ENCODE measurements at places on chromosomes 5 and 9.

GRCh38 chr5:15026944-15027343 is 155.4 kb upstream of the ANKH start:
- DNase-seq: no peak

GRCh38 chr9:71796100-71796767 is 27.9 kb upstream of the CEMIP2 start:
- no peak for DNase-seq

GRCh38 chr9:14271093-14271673 is 42.8 kb downstream of the NFIB start:
- DNase-seq: no peak

DNA sequence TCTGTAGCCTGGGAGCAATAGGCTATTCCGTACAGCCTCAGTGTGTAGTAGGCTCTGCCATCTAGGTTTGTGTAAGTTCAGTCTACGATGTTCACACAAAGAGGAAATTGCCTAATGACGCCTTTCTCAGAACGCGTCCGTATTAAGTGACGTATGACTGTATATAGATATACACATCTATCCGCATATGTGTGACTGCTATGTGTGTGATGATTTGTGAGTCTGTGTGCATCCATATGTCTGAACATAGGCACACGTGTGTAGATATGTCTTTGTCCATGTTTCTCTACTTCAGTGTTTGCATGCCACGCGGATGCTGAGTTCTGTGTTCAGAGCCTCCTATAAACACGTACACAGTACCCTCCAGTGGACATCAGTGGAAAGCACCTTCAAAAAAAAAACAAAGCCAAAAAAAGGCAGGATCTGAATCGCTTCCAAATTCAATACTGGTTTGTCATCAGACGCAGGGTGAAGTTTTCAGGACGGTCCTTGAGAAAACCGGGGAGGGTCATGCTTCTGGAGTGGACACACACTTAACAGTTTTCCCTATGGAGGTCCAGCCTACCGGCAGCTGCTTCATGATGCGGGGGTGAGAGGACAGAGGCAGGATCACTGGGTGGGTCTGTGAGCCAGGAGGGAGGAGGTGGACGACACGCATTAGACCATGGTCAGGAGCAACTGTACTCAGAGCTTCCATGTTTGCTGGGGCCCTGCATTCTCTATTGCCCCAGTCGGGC is 29.5 kb upstream of the ALDH1B1 start:
- DNase-seq: no peak

DNA sequence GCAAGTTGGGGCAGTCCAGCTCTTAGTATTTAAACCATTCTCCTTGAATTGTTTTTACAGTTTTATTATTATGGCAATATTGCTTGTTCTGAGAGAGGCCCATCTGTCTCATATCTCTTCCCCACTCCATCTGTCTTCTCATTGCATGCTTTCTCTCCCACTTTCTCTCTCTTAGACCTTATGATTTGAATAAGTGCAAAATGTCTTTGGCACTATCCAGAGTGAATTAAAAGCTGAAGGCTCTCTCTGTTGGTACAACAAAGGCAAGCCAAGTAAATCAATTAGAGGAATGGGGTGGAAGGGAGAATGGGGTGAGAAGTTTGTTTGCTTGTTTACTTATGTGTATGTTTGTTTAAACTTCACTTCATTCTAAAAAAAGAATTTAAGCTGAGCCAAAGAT is 195.3 kb upstream of the RFX3 start:
- DNase-seq: no peak

DNA sequence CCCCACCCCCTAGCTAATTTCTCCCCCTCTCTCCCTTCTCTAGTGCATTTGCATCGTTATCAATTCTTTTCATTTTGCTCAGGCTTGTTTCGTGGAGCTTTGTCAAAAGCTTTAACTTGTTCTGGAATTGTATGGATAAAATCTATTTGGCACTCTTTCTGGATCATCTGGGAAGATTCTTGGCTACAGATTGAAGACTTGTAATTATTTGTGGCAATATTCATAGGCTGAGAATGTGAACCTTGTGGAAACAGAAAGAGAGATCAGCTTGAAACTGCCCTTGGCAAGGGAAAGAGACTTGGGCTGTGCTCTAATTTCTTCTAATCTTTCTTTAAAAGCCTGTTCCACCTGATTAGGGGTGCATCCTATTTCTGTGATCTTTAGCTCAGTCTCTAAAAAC is 340.6 kb upstream of the DAB2 start:
- DNase-seq: no peak

DNA sequence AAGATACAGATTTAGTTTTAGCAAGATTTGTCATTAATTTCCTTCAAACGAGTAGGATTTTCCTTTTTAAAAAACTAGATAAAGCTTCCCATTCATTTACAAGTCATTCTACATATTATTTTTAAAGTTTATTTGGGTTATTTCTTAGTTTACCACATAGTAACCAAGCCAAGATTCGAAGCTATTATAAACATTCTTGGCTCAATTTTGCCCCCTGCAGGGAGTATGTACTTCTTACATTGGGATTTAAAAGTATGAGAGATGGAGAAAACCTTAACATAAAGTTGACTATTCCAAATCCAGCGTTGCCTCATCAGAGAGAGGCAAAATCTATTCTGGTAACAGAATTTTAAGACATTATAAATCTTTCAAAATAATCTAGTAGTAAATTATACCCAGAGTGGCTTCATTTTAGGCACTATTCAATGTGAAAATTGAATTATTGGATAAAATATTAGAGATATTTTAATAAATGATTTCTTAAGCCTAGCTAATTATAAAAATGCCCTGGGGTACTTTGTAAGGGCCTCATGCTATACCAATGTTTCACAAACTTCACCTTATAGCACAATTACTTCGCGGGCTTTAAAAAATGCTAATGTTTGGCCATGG is 39.1 kb downstream of the FBN2 start:
- no peak for DNase-seq

DNA sequence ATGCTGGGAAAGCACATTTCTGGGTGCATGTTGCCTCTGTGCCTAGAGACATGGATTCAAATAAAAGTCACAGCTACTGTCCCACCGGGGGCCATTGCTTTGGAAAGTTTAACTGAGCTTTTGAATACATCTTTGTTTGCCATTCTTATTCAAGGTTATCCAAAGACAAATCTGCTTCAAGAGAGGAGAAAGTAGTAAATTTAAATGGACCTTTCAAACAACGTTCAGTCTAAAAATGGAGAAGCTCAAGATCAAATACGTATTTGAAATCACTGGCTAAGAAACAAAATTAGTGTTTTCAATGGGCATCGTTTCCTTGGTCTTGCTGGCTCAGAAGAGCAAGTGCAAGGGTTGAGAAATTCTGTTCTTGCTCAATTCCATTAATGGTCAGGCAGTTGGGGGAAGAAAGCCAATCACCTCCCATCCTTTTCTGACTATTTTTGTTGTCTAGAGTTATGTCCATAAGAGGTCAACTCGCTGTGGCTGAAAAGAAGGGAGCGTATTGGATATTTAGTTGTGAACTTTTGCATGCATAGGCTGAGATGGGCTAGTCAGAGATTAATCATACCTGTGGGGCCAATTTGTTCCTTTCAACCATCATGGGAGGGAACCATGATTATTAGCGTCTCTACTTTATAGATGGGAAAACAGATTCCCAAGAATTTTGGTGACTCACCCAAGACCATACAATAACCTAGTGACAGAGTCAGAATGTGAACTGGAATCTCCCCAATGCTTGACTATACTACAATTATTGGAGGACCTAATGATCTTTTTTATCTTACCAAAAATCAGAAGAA is 276.2 kb upstream of the TNC start:
- no peak for DNase-seq

DNA sequence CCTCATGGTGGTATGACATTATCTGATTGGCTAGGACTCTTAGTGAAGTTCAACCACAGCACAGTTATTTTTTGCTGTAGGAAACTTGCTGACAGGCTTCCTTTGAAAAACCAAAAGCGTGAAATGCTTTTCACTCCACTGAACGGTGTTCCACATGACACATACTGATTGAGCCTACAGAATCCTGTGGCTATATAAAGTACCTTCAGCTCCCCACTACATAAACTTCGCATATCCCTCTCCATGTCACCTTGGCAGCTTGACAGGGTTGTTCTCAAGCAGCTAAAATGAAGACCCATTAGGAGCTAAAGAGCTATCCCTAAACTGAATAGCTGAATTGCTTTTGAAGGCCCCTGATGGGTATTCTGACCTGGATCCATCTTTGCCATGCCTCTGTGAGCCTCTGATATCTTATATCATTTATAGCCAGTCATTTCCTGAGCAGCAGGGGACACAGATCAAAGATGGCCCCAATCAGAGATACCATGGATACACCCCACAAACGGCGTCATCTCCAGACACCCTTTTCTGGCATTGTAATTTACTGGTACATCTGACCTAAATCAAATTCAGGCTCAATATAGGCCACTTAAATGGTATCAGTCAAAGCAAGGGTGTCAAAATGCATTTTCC is 91.5 kb downstream of the APBA1 start:
- no peak for DNase-seq

- no peak for DNase-seq
These were observed 380.8 kb downstream of the EBF1 start for GRCh38 chr5:158718738-158719505.

DNA sequence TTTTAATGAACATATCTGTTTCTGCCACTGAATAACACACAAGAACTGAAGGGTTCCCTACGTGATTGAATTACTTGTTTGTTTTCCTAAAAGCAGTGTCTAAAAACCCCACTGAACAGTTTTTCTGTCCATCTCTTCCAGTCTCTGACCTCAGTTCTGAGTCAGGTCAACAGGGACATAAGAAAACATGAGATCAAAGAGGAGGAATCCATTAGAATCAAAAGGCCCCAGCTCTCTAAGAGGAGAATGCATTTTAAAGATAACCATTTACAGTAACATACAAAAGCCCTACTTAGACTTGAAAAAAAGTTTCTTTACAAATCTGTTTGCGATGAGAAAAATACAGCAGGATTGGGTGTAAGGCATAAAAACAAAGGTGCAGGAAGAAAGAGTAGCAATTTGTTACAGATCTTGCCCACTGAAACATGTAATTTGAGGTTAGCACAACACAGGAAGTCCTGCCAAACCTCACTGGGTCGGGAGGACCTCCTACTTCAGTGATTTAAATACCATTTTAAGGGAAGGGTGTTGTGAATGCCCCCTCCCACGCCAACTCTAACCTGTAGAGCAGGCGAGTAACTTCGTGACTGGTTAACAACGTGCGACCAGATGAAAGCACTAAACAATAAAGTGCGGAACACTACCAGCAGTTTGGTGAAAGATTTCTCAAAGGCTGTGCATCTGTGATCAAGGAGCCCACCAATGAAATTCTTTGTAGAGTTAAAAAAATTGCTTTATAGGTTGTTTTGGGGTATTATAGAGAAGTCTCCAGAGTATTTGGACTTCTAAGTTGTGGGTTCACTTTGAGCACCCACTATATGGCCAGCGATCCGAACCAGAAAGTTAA is 1.3 kb downstream of the QSOX2 start:
- DNase-seq: peak; percentile 72

Data from stimulated activated CD8-positive, alpha-beta memory T cell treated with anti-CD3 and anti-CD28 coated beads, Interleukin-4, amount 100 ng/mL, for 48 hours (primary cell).